ENCODE measurements at places on chromosomes 3 and 15.

GRCh38 chr15:76312540-76313174 lies 1.4 kb upstream of the ETFA start:
- DNase-seq: no peak

DNA sequence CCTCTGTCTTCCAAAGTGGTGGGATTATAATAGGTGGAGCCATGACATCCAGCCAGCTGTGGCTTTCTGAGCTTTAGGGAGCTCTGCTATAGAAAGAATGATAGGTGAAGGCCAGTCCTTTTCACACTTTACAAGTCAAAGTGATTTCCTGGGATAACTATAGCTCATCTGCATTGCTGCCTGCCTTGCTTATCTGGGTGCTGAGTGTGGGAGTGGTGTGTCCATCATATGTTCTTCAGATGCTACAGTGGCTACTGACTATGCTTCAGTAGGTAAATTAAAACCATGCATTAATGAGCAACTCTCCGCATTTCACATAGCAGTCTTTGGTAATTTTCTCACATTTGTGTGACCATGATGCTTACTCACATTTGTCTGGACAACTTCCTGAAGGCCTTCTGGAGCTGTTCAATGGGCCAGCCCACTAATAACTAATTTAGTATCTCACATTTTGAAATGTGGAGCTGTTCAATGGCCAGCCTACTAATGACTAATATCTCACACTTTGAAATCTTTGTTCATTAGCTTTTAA lies 23.4 kb downstream of the RHOA start:
- no peak for DNase-seq

DNA sequence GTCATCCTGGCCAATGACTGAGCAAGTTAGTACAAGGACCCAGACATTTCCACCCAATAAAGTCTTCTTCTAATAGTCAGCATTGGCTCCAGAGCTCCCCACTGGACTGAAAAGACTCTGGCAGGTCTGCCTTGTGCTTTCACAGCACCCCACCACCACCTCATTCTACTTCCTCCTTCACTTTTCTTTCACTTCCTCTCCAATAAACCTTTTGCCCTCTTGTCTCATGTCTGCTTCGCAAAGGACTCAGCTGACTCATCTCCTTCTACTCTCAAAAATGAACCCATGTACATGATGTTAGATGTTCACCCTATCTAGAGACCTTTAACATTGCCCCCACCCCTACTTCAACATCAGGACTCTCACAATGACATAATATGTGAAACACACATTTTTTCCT lies 181.0 kb upstream of the PPP2R3A start:
- DNase-seq: no peak

- DNase-seq: no peak
Measured at GRCh38 chr3:30639937-30640336, 33.5 kb downstream of the TGFBR2 start.

DNA sequence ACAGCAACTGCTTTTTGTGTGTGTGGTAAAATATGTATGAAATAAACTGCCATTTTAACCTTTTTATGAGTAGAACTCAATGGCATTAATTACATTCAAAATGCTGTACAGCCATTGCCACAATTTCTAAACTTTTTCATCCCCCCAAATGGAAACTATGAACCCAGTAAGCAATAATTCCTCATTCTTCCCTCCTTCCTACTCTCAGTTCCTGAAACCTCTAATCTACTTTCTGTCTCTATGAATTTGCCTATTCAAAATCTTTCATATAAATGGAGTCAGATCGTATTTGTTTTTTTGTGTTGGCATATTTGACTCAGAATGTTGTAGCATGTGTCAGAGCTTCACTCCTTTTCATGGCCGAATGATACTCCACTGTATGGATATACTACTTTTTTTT lies 5.3 kb upstream of the BLM start:
- DNase-seq: no peak

- no peak for DNase-seq
Measured at GRCh38 chr15:51096976-51097375, 2.3 kb upstream of the TNFAIP8L3 start.

GRCh38 chr3:150073513-150073912 lies 102.8 kb upstream of the PFN2 start:
- DNase-seq: no peak

GRCh38 chr15:82021992-82022391 lies 23.8 kb downstream of the MEX3B start:
- no peak for DNase-seq

- DNase-seq: no peak
Measured at GRCh38 chr3:134232951-134233350, 17.7 kb downstream of the RYK start.

- DNase-seq: no peak
Measured at GRCh38 chr3:190197346-190197763, 76.7 kb upstream of the P3H2 start.

DNA sequence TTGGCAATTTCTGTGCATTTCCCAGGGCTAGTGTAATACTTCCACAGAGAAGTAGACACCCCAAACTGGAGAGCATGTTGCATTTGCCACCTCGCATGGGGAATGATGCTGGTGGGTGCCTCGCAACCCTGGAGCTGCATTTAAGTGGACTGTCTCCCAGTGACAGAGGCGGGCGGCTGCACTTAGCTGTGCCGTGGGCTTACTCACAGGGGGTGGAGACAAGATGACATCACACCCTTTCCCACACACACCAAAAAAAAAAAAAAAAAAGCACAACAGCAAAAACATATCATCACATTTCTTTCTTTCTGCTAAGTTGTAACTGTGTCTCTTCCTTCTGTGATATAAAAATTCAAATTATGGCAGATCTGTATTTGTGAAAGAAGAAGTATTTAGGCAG lies at the start of gene ABI3BP:
Gene ABI3BP (minus strand): TSS at position 113 of the 400 bp plus-strand sequence. CDS start 37 bp downstream, at position 76.
- no peak for DNase-seq

DNA sequence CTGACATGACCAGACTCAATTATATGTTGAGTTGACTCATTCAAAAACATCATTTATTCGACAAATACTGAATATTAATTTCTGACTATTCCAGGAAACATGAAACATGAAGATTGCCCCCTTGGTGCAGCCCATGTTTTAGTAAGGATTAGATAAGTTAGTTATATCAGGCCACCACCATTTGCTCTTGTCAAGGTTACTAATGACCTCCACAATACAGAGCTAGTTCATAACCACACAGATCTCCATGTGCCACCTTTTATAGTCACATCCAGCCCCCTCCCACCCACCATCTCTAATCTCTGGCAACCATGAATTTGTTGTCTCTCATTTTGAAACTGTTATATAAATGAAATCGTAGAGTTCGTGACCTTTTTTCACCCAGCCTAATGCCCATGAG lies 15.7 kb downstream of the KLHL18 start:
- DNase-seq: no peak

DNA sequence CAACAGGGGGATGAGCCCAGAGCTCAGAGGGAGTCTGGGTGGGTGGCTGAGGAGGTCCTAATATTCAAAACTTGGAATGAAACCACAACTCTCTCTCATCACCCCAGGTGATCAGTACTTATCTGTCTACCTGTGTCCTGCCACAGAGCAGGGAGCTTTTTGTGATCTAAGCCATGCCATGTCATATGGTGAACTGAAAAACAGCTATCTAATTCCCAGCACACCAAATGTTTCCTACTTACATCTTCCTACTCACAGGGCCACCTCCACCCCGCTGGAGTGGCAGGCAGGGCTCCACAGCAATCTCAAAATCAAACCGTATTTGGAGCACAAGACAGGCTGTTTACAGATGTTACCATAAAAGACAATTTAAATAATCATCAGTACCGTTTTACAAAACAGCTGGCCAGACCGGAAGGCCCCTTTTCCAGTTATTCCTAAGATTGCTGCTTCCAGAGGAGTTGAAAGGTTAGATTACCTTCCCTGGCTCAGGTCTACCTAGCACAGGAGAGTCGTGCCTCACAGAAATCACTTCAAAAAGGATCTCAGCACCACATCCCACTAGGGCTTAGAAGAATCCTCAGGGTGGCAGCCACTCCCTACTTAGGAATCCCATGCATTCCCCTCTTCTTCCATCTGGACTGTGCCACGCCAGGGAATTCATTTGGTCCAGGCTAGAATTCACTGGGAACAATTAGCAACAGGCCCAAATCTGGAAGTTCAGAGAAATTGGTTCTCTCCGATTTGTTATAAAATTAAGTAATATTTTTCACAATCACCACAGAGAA lies 226.6 kb upstream of the IL12A start:
- DNase-seq: no peak

DNA sequence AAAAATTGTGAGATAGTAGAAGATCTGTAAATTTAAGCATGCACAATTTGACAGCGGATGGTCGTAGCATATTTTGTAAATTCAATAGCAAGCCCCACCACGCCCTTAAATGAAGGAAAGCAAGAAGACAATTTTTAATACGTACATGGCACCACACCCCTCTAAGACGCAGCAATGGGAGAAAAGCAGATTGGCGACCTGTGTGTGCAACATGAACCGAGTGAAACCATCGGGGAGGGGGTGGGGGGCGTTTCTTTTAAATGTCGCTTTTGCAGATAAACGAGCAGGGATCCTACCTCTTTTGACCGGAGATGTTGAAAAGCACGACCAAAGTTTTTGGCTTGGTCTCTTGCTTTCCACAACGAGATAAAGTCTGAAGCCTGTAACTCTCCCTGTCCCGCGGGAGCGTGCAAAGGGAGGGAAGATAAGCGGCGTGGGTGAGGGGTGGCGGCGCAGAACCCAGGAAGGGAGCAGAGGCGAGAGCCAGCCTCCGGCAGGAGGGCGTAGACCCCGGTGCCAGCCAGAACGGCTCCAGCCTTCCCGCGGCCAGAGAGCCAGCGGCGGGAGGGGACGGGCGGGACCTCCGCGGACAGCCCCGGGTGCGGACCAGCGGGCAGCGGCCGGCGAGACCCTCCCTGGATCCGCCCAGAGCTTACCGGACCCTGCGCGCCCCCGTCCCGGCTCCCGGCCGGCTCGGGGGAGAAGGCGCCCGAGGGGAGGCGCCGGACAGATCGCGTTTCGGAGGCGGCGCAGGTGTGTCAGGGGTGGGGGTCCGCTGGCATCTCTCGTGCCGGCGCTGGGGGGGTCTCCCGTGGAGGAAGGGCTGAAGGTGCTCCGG lies at the start of gene CHL1:
Gene CHL1 (plus strand): TSS at position 453 of the 838 bp plus-strand sequence. CDS start 123,014 bp downstream, outside the sequence.
- no peak for DNase-seq

GRCh38 chr3:144708437-144708836 lies 736.8 kb downstream of the DIPK2A start:
- DNase-seq: no peak

- no peak for DNase-seq
Measured at GRCh38 chr3:107861904-107862303, 228.9 kb downstream of the CD47 start.

DNA sequence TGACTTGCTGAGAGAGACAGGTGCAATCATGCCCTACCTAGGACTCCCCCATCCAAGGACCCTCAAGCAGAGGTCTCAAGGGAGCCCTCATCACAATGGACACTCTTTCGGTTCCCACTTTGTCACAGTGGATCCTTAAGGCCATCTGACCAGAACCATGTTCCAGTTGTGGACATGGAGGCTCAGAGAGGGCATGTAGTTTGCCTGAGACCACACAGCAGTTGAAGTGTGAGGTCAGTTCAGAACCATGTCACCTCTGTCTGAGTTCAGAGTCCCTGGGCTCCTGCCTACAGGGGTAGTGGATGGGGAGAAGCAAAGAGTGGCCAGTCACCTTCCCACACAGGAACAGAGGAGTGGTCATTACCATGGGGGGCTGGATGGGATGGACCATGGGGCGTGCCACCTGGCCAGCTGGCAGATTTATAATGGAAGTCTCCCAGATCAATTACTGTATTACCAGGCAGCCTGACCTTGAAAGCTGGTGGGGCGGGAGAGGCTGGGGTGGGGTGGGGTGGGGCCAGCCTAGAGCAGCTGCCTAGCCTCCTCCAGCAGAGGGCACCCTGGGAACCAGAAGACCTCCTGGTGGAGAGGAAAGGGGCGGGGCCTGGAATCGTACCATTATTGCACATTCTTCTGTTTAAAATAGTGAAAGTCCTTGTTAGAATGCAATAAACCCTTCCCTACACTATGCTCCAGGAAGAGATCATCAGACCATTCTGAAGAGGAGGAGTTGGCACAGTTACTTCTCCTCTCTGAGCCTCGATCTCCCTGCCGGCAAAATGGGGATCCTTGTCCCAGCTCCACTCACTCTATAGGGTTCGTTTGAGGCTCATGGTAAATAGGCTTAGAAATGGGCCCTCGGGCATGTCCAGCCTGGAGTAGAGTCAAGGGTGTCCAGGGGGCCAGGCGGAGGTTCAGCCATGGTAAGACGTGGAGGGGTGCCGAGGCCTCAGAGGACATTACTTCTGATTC lies 26.9 kb upstream of the LINGO1 start:
- DNase-seq: peak; percentile 44

DNA sequence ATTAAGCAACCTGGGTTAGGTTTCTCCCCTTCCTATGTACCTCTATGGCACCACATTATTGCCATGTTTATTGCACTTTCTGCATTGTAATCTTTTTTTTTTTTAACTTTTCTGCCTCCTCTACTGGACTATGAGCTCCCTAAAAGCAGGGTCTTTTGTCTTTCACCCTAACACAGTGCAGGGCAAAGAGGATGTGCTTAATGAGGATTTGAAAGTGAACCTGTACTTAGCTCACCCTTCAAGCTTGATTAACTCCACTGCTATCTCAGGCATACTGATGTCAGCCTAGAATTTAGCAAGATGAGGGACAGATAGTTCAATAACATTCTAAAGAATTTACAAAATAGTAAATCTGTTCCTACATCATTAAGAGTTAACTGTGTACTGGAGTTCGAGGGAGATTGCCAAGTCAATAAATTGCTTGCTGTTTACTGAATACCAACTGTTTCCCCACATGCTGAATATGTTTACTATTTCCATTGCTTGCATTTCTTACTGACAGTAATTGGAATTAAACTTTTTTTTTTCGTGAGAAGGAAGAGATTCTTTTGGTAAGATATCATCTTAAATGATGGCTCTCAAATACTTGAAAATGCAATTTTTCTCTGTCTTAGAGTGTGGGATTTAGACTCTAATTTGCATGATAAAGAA lies 15.7 kb upstream of the PPARG start:
- DNase-seq: no peak

DNA sequence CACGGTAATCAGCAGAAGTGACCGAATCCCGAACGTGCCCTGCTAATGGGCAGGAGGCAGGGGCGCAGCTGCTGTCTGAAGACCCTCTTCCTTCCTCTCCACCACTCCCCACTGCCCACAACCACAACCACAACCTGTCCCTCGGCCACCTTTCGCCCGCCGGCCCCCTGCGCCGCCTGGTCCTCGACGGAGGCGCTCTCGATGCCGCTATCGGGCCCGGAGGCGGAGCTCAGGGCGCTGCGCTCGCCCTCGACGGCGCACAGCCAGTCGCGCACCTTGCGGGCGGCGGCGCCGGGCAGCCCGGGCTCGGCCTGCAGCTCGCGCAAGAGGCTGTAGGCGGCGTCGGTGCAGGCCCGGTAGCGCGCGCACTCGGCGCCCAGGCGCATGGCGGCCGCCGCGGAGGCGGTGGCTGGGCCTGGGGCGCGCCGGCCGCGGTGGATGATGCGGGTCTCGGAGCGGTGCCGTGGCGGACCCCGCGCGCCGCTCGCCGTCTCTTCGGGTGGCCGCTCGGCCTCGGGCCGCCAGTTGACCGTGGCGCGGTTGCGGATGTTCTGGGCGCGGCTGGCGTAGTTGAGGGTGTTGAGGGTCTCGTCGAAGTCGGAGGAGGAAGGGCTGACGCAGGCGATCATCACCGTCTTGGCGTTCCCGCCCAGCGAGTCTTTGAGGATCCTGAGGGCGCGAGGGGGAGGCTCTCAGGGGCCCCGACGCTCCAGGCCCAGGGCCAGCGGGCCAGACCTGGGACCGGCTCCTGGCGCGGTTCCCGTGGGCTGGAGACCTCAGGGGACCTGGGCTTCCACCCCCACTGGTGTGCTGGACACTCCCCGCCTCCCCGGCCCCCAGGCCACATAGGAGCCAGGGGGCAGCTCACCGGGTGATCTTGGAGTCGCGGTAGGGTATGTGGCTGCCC lies 6.9 kb downstream of the KIF7 start:
- no peak for DNase-seq

- no peak for DNase-seq
Measured at GRCh38 chr3:28279770-28280169, 38.4 kb downstream of the CMC1 start.
